ENCODE measurements at places on chromosomes 3 and 15. TPM values are rescaled to one million over a fixed set of nuclear protein-coding genes. Genes with fewer than 3 reads are reported as not detected.

CHDH gene
- 0.63 TPM for total RNA-seq

SMCO1 gene
- not detected for total RNA-seq

IL5RA gene
- total RNA-seq: 0.36 TPM

SPATA12 gene
- not detected for total RNA-seq

RYR3 gene
- total RNA-seq: 1.9 TPM

LRRC57 gene
- total RNA-seq: 12.1 TPM

GNAT1 gene
- not detected for total RNA-seq

GOLGA8H gene
- not detected for total RNA-seq

SPINT1 gene
- total RNA-seq: 9.5 TPM

STXBP5L gene
- not detected for total RNA-seq

DNA sequence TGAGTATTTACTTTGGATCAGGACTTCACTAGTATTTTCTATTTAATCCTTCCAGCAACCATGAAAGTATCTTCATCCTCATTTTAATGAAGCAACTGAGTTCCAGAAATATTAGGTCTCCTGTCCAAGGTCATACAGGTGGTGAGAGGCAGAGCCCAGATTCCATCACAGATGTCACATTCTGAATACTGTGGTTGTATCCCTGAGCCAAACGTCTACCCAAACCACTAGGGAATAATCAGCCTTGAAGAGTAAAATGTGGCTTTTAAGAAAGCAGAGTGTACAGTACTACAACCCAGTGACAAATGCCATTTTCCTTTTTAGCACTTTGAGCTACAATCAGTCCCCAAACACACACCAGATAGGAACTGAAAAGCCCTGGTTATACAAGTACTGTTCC is 93.3 kb upstream of the TRIM42 start:
- no peak for DNase-seq

GRCh38 chr3:14159426-14159825 is 19.0 kb downstream of the XPC start:
- no peak for DNase-seq

DNA sequence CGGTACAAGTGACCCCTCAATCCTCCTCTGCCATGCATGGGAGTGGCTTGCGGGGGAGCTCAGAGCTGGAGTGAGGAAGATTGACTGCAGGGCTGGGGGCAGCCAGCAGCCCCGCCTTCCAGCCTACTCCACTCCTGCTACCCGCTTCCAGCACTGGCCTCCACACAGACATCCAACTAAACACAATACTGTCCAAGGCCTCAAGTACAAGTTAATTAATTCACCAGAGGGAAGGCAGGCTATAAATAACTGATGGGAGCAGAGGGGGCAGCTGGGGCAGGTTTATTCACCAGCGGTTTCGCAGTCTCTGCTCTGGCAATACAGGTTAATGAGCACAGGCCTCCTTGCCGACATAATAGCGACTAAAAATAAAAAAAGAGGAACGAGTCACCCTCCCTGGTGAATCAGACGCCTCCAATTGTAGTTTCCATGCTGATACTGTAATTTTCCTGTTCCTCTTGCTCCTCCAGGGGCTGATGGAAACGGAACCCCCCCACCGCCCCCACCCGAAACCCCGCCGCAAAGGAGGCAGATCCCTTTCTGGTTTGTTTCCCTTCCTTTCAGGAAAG is 166.4 kb upstream of the TLE3 start:
- no peak for DNase-seq

GRCh38 chr3:63095-63765 is 133.3 kb upstream of the CHL1 start:
- DNase-seq: peak; percentile 26

DNA sequence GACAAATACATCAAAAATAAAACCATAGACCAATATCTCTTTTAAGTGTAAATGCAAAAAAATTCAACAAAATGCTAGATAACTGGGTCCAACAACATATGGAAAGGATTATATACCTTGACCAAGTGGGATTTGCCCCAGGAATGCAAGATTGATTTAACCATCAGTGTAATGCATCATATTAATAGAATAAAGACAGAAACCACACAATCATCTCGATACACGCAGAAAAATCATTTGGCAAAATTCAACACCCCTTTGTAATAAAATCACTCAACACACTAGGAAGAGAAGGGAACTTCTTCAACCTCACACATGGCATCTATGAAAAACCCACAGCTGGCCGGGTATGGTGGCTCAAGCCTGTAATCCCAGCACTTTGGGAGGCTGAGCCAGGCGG is 19.5 kb downstream of the GREM1 start:
- no peak for DNase-seq

DNA sequence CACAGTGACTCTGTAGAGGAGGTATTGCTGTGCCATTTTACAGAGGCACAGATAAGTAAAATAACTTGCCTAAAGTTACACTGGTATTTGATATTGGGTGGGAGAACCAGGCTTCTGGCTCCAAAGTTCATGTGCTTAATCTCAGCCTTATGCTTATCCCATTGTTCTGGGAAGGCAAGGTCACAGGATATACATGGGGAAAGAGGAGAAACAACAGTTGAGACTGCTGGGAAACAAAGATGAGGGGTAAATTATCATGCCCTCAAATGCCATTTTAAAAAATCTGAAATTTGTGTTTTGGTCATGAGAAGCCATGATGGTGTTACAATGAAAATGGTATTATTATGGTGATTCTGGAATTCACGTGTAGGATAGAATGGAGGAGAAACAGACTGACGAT is 54.4 kb downstream of the EOMES start:
- DNase-seq: no peak

DNA sequence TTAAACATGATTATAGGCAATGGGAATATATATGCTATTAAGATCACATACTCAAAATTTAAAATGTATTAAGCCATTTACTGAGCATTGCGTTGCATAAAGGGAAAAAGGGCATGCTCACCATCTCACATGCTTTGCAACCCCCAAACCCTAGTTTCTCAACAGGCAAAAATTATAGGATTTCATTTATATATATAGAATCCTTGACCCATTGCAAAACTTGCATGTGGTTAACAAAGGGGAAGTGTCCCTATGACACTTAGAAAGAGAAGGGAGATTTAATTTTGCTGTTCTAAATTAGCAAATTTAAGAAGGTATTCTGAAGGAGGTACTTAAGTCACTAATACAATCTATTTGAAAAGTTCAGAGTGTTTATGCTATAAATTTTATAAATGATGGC is 837.8 kb downstream of the DIPK2A start:
- no peak for DNase-seq

DNA sequence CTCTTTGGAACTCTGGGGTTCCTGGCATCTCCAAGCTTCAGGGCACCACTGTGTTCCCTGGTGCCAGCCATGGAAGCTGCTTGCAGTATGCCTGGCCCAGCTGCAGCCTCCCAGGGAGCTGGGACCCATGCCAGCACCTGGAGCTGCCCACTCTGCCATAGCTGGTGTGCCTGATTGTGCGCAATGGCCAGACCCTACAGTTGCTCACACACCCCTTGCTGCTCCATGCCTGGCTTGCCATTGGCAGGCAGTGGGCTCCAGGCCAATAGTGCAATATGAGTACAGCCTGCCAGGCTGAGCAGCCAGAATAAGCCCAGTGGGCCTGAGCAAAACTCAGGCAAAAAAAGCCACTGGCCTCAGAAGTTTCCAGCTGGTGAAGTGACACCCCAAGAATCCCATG is 43.8 kb upstream of the LRRFIP2 start:
- no peak for DNase-seq

GRCh38 chr3:150544041-150544440 is 2.3 kb downstream of the SERP1 start:
- no peak for DNase-seq

- DNase-seq: no peak
Observed at GRCh38 chr3:72542781-72543180, 305.5 kb downstream of the SHQ1 start.

DNA sequence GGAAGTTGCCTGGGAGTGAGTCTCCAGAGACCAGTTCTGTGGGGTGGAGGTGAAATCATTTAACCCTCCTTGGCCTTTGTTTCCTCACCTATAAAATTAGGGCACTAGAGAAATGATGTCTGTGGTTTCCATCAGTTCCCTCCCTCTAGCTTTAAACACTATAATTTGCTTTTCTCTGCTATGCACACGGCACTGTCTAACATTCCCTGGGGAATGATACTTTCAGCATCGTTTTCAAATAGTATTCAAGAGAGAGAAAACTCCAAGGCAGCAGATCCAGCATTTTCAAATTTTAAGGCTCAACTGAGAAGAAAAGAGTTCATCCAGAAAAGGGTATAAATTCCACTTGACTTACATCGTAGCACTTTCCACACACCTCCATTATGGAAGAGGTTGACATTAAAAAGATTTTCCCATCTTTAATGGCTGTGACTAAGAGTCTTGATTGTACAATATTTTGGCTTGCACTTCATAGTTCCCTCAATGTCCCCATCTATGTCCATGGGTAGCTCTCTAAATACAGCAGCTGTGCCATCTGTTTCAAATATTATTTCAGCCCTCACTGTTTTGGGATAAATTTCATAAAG is 137.7 kb upstream of the ZPLD1 start:
- DNase-seq: no peak

- no peak for DNase-seq
Observed at GRCh38 chr3:149634573-149634972, 23.3 kb downstream of the WWTR1 start.

DNA sequence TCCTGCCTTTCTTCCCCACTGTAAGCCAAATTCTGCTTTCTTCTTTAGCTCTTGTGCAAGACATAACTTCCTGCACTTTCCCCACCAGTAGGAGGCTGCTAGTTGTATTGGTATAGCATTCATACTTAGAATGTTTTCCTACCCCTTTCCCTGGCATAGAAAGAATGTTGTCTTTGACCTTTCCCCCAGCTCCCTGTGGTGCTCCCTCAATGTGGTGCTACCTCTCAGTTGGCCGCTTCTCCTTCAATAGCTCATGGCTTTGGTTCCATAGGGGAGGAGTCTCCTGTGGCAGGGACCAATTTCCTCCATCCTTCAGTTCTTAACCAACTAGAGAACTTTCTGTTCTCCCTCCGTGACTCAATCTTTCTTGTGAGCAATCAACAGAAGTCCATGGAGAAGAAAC is 67.5 kb upstream of the AKAP13 start:
- no peak for DNase-seq

- no peak for DNase-seq
Observed at GRCh38 chr15:39028069-39028468, 463.5 kb upstream of the RASGRP1 start.

DNA sequence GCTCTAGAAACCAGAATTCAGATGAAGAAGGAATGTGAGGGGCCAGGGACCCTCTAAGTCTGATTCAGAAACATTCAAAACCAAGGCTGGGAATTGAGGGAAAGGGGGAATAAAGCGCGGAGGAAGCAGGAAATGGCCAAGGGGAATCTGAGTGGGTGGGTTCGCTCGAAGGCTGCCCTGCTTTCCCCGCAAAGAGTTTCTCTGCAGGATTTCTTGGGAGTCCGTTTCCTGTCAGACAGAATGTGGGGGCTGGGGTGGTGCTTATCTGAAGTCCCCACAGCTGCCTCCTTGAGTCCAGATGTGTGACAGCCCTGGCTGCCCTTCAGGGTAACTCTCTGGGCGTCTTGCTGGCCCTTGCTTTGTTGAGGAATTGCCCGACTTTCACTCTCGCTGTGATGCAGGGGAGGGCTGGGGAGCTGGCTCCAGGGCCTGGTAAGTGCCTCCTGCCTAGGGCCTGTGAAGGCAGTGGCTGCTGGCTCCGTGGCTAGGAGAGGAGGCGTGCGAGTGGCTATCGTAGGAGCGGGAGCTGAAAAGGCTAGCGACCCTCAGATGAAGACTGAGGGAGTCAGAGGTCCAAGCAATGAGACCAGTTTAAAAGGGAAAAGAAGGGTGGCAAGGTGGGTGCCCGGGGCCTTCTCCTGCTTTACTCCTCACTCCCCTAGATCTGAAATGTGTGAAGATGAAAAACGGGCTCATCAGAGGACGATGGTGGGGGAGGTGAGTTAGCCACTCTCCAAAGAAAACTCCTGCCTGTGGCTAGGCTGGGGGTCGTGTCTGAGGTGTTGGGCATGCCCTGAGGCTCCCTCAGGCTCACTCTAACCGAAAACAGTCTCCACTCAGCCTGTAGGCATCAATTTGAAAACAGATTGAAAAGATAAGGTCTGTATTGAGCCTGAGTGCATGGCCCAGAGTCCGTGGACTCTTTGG is 143.9 kb upstream of the UMPS start:
- DNase-seq: no peak

DNA sequence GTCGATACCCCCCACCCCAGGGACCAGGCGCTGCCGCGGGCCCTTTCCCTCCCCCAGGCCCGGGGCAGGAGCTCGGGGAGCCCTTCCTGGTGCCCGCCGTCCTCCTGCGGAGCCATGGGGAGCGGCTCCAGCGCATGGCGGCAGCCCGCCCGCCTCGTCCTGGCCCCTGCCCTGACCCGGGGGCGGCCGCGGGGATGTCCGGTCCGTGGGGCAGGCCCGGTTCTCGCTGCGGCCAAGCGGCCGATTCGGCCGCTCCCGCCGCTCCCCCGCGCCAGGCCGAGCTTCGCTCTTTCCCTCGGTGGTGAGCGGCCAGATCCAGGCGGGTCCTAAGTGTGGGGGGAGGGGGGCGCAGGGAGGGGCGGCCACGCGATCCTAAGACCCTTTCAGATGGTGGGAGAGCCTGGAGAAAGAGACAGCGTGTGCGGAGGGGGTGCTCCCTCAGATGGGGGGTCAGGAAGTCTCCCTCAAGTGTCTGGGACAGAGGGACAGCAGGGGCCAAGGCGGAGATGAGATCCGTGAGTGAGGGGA is 1.3 kb downstream of the NEIL1 start:
- no peak for DNase-seq

DNA sequence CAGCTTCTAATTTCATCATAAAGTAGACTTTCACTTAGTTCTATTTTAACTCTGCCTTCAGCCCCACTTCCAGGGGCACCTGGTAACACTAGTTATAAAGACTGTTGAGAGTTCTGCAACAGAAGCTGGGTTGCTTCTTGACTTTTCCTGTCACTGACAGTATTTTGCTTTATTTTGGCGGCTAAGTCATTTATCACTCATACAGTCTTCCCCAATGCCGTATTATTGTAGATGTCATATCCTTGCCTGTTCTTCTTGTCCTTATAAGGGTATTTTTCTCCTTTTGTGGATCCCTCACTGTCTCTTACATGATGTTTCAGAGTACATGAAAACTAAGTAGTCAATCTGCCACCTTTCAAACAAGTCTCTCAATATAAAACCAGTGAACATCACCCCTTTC is 369.0 kb upstream of the PPP2R3A start:
- DNase-seq: no peak

DNA sequence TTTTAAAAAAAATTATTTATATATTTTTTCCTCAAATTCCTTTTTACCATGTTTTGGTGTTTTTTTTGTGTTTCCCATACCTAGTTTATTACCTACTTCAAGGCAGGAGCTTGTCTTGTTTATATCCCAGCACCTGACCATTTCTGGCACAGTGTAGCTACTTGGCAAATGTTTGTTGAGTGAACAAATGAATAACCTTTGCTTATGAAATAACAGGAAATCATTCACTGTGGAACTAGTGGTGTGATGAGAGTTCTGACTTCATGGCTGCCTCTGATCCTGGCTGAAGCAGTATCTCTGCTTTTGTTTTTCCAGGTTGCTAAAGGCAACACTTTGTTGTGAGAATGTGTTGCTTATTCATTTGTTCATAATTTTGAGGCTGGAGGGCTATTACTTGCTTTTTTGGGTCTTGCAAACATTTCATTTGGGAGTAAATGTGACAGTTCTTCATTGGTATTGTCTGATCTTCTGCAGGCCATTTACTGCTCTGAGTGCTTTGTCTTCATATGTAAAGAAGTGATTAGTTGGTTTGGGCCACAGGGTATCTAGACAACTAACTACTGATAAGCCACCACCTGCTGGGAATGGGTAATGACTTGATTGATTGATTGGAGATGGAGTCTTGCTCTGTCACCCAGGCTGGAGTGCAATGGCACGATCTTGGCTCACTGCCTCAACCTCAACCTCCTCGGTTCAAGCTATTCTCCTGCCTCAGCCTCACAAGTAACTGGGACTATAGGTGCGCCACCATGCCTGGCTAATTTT is 5.7 kb downstream of the RAD54L2 start:
- no peak for DNase-seq

Data from omental fat pad (tissue), 4 donors.